HS-27A (cell line): ENCODE measurements at places on chromosomes 5 and 9.

GRCh38 chr9:95143591-95144561, 173.6 kb downstream of the FANCC start:
- no peak for DNase-seq

DNA sequence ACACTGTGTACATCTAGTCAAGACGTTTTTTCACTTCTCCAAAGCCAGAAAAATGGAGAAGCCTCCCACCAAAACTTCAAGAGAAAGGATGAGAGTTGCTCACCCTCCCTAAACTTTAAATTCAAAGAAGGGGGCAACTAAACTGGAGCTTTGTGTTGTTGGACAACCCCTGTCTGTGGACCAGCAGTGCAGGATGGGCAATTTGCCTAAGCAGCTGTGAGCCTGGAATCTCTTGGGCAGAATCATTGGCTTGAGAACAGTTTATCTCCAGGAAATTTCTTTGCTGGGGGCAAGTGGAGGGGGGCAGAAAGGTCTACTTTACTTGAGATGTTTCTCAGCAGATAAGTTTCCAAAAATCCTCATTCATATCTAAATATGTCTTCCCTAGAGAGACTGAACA, 151.8 kb downstream of the MUSK start:
- no peak for DNase-seq

DNA sequence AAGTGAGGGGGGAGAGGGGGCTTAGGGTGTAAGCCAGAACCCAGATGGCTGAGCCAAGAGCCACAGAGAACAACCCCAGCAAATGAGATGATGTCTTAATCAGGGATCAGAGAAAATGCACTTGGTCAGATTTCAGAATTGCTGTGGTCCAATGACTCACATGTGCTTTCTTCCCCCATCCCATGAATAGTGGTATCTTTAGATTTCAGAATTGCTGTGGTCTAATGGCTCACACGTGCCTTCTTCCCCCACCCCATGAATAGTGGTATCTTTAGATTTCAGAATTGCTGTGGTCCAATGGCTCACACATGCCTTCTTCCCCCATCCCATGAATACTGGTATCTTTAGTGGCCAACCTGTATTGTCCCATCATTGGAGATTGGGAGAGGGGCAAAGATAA, 59.9 kb downstream of the IRX2 start:
- DNase-seq, result no peak

- DNase-seq, result no peak
Observed at GRCh38 chr9:74985041-74985440, 32.3 kb upstream of the C9orf40 start.

DNA sequence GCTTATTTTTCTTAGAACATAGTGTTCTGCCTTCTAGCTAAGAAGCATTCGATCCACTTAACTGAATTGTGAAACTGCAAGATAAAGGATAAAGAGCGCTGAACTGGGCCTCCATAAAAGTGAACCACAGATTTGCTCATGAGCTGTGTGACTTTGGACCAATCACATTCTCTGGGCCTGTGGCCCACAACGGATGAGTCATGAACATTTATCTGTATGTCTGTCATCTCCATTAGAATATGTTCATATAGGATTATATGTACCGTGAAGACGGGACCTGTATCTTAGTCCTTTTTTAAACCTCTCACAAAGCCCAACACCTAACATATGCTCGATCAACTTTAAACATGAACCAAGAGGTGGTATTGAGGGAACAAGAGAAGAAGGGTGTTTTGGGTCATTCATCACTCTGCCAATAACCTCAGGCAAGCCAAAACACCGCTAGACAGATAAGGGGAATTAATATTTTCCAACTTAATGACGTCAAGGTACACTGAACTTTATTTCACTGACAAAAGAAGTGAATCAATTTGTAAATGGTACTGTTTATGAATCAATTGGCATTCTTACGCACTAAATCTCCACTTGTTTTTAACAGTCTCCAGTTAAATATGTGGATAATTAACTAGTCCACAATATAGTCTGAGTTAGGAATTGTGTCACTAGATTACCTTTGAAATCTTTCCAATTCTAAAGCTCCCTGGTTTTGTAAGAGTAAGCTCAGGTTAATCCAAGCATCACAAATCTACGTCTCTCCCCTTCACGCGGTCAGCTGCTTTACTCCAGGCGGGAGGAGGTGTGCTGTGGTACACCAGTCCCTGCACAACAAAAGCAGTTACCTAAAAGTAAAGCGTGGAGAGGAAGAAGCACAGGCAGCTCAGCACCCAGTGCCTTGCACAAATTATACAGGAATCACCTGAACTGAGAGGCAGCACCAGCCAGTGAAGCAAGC, 1.6 kb downstream of the TMEM245 start:
- DNase-seq, result no peak

GRCh38 chr5:75363111-75363510, 26.1 kb downstream of the HMGCR start:
- no peak for DNase-seq

DNA sequence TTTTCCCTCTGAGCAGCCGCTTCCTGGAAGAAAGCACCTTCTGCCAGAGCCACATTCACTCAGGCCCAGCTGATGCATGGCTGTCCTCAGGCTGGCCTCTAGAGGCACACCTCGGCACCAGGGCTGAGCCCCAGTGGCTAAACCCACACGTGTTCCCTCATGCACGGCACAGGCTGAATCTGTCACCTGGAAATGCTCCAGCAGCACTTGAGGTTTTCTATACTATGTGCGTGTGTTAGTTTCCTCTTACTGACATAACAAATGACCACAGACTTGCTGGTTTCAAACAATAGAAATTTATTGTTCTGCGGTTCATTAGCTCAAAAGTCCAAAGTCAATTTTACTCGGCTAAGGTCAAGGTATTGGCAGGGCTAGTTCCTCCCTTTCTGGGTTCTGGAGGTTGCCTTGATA, 141.4 kb downstream of the LRRC70 start:
- no peak for DNase-seq

DNA sequence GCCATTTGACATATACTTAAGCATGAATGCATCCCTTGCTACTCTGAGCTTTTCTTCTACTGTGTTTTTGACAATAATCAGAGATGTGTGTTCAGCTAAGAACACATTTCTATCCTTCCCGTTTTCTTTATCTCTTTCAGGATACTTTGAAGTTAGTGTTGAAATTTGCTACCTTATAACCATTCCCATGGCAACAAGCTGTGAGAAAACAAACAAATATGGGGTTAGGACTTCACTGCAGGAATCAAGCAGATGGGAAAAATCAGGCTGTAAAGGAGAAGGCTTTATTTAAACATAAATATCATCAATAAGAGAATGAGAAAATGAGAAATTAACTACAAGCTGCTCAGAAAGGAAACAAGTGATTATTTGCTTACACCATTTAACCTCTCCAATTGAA, 35.2 kb downstream of the ZCCHC9 start:
- no peak for DNase-seq

DNA sequence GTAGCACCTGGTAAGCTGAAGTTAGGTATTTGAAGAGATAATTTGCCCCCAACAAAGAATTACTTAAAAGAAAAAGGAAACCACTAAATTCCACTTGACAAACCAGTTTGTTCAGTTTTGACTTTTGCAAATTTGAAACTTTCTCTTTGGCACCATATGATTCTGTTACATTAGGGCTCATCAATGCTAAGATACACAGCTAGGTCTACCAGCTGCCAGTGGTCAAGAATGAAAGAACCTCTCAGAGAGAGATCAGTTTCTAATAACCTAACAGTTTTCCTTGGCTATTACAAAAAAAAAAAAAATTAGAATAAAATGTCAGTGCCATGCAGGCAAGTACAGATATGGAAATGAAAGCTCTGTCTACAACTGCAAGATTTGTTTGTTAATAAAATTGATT, 92.3 kb downstream of the CAAP1 start:
- no peak for DNase-seq

DNA sequence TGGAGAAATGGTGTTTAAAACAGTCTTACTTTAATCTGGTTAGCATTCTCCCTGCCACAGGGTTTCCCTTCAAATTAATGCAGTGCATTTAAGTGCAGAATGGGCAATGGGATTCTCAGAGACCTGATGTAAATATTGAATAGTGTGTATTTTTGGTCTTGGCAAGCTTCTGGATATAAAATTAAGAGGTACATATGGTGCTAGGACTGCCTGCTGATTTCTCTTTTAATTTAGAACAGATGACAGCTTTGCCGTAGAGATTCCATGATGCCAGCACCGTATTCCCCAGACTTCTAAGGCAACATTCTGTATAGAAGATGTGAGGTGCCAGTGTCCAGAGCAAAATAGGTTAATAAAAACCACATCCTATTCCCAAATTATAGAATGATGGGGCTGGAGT, 1.9 kb downstream of the MTAP start:
- DNase-seq, result no peak

- DNase-seq, result no peak
Observed at GRCh38 chr5:1003296-1003937, 5.2 kb upstream of the NKD2 start.

DNA sequence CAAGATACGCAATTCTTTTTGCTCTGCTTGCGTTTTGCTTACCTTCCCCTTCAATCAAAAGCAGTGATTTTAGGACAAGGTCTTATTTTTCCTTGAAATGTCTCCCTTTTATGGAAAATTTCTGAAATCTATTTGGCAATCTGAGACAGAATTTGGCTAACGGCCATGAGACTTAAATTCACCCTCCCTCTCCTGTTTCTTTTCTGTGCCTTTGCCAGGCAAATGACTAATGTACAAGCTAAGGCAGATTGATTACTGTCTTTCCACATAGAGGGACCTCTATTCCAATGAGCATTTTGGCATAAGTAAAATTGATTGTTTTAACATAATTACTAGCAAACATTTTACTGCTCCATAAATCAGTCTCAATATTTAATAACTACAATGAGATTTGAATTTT, 31.7 kb downstream of the FAM81B start:
- no peak for DNase-seq

- no peak for DNase-seq
Observed at GRCh38 chr5:60143942-60144549, 250.5 kb upstream of the PDE4D start.

- DNase-seq, result no peak
Observed at GRCh38 chr5:138351517-138351916, 968 bp upstream of the KDM3B start.

GRCh38 chr9:116152390-116152789, 1.2 kb upstream of the PAPPA start:
- DNase-seq, result no peak

DNA sequence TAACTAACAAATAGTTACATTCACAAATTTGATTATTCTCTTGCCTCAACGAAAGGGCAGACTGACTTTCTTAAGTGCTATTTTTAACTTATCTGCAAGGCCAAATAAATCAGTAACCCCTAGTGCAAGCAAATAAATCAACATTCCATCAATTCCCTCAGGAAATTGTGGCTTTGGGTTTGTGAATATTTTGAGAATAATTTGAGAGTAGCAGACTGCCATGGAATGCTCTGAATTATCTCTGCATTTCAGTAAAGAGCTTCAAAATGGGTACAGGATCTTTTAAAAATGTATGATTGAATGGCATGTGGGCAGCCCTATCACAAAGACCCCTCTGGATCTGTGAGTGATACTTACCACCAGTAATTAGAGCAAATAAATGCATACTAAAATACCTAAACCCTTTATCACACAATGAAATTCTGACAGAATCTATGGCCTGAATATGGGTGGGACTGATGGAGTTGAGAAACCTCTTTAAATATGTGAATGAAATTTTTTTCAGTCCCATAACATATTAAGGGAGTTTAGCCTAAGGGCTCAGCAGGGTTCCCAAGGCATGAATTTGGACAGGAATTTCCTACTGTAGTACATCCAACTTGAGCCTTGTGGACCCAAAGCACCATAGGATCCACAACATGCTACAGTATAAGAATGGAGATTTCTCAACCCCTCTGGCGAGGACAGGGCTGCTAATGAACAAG, 92.5 kb upstream of the ITGA2 start:
- DNase-seq, result no peak

DNA sequence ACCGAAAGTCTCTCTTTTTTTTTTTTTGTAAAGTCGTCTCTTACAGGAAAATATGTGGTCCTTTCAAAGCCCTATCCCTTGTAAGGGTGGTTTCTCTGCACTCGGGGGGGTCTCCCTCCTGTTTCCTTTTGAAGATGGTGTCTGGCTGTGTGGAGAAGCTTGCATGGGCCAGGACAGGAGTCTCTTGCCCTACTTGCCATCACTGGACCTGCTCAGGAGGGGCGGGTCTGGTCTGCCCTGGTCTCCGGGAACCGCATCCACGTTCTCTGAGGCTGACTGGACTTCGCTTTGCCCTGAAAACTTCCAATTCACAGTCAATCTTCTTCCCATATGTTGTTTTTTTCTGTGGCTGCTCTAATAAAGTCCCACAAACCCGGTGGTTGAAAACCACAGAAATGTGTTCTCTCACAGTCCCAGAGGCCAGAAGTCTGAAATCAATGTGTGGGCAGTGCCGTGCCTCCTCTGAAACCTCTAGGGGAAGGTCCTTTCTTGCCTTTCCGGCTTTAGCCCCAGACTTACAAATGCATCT, 92.9 kb upstream of the IER5L start:
- DNase-seq, result peak; percentile 22

DNA sequence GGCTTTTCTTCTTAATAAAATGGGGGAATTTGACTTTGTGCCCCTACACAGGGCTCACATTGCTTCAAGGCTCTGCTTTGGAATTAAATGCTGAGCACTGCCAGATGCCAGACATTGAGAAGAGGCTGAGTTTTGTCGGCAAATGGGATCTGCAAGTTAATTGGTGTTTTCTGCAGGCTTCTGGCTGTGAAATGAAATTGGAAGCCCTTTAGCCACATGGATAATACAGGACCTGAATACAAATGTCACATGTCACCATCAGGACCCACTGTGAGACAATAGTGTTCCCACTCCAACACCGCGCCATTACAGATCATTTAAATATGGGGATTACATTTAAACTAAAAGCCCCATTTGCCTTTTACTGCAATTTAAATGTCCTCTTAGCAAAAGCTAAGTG, 164.4 kb downstream of the ZSWIM6 start:
- DNase-seq, result no peak

DNA sequence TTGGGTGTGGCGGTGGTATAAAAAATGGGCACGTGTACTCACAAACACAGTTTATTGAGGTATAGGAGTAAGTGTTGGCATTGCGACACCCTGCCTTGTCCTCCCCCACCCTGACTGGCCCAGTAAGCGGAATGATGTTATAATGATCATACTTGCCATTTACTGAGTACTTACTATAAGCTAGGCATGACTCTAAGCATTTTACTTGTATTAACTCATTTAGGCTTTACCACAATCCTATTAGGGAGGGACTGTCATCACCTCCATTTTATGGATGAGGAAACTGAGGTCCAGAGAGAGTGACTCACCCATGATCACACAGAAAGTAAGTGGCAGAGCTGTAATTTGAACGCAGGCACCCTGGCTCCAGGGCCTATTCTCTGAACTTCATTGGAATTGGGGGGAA, 2.3 kb downstream of the SMIM3 start:
- DNase-seq, result no peak

DNA sequence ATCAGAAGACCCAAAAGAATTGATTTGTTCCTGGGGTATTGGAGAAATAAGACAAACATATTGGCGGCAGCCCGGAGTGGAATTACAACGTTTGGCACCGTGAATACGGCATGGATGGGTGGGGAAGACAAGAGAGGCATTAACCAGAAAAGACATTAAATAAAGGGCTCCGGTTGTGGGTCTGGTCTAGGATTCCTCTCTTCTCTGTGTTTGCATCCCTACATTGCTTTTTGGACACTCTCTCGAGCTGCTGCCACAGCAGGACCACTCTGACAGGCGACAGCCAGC, 138.7 kb upstream of the PALM2AKAP2 start:
- no peak for DNase-seq
